ENCODE measurements at places on chromosomes 1 and 21.
A peak's percentile ranks its signal among the peaks of the same experiment; 100 is the strongest.

DNA sequence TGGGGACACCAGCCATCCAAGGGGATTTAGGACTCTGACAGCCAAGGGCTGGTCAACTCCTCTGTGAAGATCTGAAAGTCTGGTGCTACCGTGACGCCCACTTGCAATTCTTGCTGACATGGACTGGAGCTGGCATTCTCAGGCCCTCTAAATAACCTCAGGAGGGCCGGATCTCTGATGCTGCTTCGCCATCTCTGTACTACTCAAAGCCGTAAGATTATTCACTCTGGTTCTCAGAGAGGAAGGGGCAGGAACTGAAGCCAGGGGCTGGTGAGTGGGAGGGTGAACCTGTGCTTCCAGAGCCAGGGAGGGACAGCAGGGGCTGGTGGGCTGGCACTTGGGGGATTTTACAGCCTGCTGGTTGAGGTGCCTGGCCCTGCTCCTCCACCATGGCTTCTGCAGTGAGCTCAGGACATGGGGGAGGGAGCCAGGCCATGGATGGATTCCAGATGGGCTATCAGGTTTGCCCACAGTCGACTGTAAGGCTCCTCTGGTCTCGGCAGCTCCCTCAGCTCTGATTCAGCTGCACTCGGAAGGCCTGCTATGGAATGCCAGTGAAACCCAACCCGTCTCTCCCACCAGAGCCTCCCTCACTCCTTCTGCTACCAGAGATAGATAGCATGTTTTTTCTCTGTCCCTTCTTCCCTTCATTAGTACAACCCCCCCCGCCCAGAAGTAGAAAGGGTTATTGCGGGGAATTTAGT, 84.5 kb downstream of the PLXNA2 start:
- DNase-seq, result no peak

DNA sequence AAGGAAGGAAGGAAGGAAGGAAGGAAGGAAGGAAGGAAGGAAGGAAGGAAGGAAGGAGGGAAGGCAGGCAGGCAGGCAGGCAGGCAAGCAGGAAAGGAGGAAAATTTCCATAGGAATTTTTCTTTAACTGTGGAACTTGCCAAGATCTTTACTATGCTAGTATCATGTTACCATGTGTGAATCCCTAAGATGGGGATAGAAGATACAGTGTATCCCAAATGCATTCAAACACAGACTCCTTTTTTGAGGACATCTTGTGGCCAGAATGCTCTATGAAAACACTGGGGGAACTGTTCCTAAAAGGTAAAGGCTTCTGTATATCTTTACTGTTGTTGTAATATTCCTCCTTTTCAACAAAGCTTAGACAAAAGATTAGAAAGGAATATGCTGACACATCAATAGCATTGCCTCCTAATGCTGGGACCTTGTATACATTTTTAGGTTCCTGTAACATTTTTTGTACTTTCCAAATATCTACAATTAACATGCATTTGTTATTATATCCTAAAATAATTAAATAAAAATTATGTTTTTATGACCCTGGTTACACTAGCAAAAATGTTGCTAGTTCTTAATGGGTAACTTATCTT, 20.6 kb downstream of the CCDC190 start:
- DNase-seq, result no peak

DNA sequence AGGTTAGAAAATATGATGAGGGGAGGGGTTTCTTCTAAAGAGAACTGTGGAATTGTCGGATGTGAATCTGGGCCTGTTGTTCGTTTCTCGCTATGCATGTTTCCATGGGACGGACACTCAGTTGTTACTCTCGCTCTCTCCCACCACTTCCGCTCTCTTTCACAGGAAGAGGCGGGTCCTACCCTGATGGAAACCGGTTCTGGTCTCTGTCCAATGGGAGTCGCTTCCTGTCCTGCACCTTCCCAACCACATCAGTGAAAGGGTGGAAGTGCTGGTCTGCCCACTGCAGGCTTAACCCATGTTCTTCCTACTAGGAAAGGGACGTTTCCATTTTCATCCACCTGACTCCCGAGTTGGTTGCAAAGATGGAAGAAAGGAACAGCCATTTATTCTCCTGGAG, 119.4 kb downstream of the KCNJ15 start:
- no peak for DNase-seq

DNA sequence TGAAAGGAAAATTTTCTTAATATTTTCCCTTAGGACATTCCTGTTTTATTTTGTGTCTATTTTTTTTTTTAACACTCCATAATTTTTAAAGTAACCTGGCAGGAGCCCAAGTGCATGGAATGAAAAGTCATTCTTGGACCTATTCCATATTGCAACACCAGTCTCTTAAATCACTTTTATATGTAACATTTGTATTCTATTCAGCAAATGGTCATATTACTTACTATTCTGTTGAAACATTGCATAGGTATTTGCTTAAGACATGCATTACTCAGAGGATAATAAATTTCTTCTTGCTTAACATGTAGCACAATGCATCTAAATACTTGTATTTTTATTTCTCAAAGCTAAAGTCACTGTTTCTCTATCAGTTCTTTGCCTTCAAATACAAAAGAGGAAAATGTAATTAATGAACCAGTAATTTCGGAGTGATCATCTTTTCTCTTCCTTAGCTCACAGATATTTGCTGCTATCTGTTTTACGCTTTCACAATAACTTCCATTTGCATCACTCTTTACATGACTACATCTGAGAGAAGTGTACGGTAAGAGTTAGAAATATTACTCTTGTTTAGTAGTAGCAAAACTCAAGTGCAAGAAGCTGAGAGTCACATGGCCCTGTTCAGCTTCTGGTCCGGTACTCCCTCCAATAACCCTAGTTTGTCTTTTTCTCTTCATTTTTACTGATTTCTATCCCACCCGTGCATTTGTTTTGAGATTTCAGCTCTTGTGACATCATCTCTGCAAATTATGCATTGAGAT, 394.8 kb downstream of the USP25 start:
- no peak for DNase-seq

GRCh38 chr1:116508085-116508983, 62.5 kb downstream of the CD58 start:
- DNase-seq, result no peak

- DNase-seq, result no peak
These were observed 17.7 kb upstream of the FRRS1 start for GRCh38 chr1:99784143-99784542.

DNA sequence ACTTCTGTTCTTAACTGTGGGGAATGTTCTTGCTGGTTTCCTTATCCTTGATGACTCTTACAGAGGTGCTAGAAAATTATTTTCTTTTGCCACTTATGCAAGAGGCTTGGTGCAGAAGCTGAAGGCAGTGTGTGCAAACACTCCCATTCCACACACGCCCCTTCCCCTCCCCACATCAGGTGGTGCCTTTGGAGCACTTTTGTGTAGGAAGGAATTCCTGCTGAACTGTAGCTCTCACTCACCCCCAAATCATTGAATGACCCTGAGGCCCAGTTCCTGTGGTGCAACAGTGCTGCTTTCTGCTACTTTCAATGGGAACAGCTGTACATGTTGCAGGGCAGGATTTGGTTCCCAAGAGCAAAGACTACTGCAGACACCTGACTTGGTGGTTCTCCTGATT, 101.8 kb downstream of the CD247 start:
- no peak for DNase-seq

DNA sequence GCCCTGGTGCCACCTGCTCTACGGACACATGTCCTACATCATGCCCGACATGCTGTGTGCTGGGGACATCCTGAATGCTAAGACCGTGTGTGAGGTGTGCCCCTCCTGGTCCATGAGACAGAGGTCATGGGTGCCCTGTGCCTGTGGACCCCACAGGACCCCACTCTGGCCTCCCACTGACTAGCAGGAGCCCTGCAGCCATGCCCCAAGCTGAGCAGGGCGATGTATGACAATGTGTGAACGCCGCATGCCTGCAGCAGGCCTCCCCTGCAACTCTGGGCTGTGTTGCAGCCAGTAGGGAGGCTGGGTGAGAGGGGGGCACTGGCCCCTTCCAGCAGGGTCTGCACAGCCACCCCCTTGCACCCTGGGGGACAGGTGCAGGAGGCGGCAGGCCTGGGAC, 30.0 kb downstream of the PRSS38 start:
- DNase-seq, result no peak

DNA sequence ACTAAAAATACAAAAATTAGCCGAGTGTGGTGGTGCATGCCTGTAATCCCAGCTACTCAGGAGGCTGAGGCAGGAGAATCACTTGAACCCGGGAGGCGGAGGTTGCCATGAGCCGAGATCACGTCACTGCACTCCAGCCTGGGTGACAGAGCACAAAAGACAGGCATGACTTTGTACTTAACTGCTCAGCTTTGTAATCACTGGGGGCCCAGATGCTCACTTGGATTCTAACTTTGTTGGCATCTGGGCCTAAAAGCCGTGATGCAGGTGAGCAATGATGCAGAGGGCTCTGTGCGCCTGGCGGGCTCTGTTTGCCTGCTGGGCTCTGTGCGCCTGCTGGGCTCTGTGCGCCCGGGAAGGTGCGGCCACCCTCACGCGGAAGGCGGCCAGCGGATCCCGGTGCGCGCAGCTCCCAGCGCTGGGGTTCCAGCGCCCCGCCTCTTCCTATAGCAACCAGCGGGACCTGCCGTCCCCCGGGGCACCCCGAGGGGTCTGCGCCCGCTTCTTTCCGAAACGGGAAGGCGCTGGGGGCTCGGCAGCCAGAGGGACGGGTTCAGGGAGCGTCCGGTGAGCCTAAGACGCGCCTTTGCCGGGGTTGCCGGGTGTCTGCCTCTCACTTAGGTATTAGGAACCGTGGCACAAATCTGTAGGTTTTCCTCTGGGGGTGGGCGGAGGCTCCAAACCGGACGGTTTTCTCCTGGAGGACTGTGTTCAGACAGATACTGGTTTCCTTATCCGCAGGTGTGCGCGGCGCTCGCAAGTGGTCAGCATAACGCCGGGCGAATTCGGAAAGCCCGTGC, 31.7 kb downstream of the PRMT2 start:
- peak; percentile 15 for DNase-seq

GRCh38 chr21:21605521-21605920, 607.3 kb downstream of the NCAM2 start:
- no peak for DNase-seq

DNA sequence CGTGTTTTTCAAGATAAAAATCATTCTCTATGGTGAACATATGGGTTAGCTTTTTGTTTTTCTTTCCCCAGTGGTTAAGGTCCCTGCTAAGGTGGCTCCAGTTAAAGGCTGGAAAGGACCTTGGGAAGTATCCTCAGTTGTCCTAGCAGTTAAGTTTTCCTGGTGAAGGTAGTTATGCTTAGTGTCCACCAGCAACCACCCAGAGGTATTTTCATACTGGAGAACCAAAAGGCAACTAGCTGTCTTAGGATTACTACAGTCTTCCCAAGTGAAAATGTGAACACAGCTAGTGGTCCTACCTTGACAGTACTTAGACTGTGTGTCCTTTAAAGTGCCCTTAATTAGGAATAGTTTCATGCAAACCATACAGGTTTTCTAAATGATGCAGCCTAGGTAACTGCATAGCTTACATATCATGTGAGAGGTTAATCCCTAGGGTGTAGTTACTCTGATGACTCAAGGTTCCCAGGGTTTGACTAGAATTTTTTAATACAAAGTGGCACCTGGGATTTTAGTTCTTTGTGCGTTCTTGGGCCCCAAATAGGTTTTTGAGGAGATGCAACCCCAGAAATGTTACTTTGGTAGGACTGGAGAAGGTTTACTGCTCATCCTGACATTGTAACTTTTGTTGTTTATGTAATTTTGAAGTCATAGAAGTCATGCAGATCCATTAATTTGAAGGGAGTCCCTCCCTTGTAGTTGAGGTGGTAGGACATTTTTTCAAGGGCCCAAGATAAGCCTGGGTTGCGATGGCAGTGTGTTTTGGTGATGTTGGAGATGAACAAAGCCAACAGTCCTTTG, 36.5 kb downstream of the YY1AP1 start:
- no peak for DNase-seq

DNA sequence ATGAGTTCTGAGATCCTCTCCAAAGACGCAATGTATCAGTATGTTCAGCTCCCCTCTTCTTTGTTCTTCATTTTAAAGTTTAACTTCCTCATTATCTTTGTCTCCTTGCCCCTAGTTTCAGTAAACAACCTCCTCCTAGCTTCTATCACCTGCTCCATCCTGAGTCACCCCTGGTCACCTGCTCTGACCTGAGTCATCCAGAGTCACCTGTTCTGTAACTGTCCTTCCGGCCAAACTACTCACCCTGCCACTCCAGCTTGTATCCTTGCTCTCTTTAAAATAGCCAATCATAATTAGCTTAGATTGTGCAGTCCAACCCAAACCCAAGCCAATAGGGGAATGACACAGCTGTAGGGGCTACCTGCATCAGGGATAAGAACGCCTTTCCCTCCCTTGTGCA, 332.0 kb downstream of the OLFM3 start:
- no peak for DNase-seq

GRCh38 chr1:209387969-209388329, 195.6 kb upstream of the CAMK1G start:
- DNase-seq, result no peak

- no peak for DNase-seq
These were observed 159.9 kb upstream of the AJAP1 start for GRCh38 chr1:4494558-4494957.

- DNase-seq, result no peak
These were observed 20.0 kb upstream of the ALDH4A1 start for GRCh38 chr1:18922319-18922726.

- no peak for DNase-seq
These were observed 13.0 kb upstream of the GUCA2A start for GRCh38 chr1:42177541-42177981.

GRCh38 chr1:173395762-173396161, 81.4 kb upstream of the PRDX6 start:
- no peak for DNase-seq

- DNase-seq, result no peak
These were observed 51.3 kb upstream of the LYST start for GRCh38 chr1:235918032-235918431.

DNA sequence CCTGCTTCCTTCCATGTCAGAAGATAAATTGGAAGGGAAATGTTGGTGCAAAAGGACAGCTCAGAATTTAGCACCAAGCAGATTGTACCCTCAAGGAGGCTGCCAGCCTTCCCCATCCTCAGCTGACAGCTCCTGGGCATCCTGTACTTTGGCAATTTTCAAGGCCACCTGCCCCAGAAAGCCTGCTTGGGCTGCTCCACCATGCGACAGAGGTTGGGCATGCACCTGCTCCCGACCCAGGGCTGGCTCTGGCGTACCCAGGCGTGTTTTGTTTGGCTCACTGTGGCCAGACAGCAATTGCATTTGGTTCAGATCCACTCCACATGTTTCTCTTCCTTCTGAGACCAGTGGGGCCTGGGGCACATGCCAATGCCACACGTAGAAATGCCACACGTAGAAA, 547.8 kb downstream of the NPHP4 start:
- DNase-seq, result no peak

- DNase-seq, result no peak
These were observed 63.5 kb downstream of the GNG12 start for GRCh38 chr1:67769633-67770256.

Data from activated T-cell treated with anti-CD3 and anti-CD28 coated beads for 24 hours (primary cell).